ENCODE measurements at places on chromosomes 7 and 10.

DNA sequence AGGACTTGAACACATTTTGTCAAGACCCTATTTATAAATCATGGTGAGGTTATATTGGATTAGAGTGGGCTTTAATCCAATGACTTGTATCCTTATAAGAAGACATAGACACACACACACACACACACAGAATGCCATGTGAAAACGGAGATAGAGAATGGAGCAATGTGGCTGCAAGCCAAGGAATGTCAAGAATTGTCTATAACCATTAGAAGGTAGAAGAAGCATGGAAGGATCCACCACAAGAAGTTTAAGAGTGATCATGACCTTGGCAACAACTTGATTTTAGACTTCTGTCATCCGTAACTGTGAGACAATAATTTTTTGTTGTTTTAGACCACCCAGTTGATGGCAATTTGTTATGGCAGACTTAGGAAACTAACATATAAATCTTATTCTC is 514.2 kb downstream of the TFEC start:
- DNase-seq, result no peak

DNA sequence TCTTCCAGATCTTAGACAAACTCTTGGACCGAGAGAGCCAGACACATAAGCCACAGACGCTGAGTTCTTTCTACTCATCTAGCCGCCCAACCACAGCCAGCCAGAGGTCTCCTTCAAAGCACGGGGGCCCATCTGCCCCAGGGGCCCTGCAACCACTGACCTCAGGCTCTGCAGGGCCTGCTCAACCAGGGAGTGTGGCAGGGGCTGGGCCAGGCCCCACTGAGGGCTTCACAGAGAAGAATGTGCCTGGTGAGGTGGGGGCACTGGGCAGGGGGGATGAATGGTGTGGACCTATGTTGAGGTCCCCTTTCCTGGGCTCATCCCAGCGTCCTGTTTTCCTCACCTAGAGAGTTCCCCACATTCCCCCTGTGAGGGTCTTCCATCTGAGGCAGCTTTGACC is 11.4 kb downstream of the ZSWIM8 start:
- no peak for DNase-seq

DNA sequence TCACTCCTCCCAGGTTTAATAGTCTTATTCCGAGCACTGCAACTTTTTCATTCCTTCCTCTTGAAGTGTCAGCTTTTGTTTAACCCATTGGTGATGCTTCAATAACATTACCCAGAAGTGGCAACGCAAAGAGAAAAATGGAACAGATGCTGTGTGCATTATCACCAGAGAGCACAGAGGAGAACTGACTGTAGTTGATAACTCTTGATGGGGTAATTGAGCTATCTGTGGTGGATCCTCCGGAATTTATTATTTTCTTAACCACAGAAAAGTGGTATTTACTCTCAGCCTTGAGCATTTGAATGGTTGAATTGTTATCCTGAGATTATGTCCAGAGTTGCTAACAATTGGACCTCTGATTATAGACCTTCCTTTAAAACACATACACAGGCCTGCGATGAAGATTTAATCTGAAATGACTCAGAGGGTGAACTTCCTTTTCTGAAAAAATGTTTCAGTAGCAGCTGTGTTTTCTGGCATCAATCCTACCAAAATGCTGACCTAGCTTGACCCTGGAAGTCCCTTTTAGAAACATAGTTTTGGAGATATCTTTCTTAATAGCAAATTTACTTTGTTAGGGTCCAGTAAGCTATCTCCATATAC is 1584.4 kb upstream of the LRRTM3 start:
- no peak for DNase-seq

- no peak for DNase-seq
Measured at GRCh38 chr10:5958077-5958476, 19.3 kb downstream of the IL15RA start.

Data from stimulated activated CD4-positive, alpha-beta T cell treated with anti-CD3 and anti-CD28 coated beads, Interleukin-1b, Interleukin-23, amount 100 ng/mL, for 1 hour (primary cell).